ENCODE measurements at places on chromosomes 4 and X.

DNA sequence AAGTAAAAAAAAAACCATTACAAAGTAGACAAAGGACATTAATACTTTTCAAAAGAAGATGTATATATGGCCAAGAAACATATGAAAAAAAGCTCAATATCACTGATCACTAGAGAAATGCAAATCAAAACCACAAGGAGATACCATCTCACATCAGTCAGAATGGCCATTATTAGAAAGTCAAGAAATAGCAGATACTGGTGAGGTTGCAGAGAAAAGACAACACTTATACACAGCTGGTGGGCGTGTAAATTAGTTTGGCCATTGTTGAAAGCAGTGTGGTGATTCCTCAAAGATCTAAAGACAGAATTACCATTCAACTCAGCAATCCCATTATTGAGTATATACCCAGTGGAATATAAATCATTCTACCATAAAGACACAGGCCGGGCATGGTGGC is 39.3 kb downstream of the TASL start:
- DNase-seq, result no peak

DNA sequence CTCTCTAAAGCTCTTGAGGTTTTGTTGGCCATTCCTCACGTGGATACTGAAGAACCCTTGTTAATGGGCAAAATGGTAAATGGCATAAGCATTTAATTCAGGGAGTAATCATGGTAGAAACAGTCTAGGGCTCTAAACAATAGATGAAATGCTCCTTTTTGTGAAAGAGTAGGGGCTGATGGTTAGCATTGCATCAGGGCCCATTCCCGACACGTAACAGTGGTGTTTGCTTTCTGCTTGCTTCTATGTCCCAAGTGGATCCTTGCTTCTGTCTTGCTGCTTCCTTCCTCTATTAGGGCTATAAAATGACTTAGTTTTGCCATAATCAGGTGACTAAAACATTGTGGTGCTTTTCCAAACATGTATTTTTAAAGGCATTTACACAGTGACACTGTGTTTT is 230.9 kb upstream of the AFF2 start:
- DNase-seq, result no peak

- DNase-seq, result no peak
Measured at GRCh38 chr4:169658196-169658595, 37.8 kb downstream of the CLCN3 start.

DNA sequence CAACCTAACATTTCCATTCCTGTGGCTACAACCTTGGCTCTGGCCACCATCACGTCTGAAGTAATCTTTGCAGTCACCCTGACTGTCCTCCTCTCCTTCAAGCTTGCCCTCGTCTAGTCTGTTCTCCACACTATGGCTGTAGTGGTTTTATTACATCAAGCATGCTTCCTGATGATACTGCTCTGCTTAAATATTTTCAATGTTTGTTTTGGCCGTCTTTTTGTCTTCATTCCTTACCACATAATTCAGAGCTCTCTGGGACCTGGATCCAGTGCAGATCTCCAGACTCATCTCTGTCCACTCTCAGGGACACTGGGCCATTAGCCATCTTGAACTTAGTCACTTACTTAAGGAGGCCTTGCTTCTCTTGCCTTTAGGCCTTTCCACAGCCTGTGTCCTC is 27.7 kb upstream of the FREM3 start:
- DNase-seq, result no peak

DNA sequence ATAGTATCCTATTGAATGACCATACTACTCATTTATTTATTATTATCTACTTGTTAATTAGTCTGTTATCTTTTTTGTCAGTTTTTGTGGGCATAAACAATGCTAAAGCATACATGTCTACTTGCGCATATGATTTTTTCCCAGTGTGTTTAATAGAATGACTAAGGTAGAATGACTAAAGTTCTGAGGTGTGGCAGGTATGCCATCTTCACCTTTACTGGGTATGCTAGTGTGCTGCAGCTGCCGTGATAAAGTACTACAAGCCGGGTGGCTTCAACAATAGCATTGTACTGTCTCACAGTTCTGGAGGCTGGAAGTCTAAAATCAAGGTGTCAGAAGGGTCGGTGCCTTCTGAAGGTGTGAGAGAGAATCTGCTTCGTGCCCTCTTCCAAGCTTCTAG is 19.2 kb downstream of the CD38 start:
- DNase-seq, result no peak

DNA sequence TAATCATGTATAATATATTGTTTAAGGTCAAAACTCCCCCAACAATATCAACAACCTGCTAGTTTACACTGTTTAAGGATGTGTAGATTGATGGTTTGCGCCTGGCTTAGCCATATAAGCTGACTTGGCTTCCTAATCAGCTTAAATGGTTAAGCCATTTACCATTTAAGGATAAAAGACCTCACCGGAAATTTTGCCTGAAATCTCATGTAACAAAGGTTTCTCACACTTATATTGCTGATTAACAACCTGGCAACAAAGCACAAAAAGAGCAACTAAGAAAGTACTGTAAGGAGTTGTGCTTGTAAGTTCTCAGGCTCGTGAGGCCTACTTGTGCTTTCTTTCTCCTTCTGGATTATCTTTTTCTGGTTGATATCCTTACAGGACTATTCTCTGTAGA is 485.2 kb downstream of the GABRG1 start:
- no peak for DNase-seq

DNA sequence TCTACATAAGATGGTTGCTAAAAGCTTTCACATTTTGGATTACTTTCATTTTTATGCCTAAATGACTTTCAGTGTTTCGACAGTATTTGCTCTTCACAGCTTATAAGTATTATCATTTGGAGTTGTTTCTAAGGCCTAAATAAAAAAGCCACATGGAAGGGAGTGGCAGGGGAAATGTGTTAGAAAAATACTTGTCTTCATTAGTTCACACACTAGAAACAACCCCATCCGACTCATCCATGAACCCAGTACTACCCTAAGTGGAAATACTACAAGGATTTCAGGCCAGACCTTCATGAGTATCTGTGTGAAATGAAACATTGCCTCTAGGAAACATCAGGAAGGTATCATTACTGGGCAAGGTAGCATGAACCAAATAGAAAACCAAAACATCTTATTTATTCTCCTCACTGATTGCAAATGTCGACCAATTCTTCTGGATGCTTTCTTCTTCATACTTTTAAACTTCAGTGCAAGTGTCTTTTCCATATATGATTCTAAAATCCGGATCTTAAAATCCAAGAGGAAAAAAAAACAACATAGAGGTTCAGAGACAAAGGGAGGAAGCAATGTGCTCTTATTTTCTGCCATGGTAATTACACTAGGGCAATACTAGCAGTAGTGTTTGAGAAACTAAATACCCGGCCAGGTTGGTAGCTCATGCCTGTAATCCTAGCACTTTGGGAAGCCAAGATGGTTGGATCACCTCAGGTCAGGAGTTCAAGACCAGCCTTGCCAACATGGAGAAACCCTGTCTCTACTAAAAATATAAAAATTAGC is 349.4 kb downstream of the ARHGAP24 start:
- no peak for DNase-seq

Data from stimulated activated CD8-positive, alpha-beta memory T cell treated with anti-CD3 and anti-CD28 coated beads, Interleukin-4, amount 100 ng/mL, for 24 hours (primary cell).